ENCODE measurements at places on chromosomes 6 and 20.
A peak's percentile ranks its signal among the peaks of the same experiment; 100 is the strongest.

- H3K36me3 ChIP-seq: no peaks in the 10 kb centered on the region
- no peaks in the 10 kb centered on the region for H3K27me3 ChIP-seq
- DNase-seq: no peak
- no peaks in the 10 kb centered on the region for H3K4me1 ChIP-seq
- H3K4me3 ChIP-seq: no peak overlapping the region
These were observed 535 bp downstream of the VSTM2L start for GRCh38 chr20:37903317-37904007.

DNA sequence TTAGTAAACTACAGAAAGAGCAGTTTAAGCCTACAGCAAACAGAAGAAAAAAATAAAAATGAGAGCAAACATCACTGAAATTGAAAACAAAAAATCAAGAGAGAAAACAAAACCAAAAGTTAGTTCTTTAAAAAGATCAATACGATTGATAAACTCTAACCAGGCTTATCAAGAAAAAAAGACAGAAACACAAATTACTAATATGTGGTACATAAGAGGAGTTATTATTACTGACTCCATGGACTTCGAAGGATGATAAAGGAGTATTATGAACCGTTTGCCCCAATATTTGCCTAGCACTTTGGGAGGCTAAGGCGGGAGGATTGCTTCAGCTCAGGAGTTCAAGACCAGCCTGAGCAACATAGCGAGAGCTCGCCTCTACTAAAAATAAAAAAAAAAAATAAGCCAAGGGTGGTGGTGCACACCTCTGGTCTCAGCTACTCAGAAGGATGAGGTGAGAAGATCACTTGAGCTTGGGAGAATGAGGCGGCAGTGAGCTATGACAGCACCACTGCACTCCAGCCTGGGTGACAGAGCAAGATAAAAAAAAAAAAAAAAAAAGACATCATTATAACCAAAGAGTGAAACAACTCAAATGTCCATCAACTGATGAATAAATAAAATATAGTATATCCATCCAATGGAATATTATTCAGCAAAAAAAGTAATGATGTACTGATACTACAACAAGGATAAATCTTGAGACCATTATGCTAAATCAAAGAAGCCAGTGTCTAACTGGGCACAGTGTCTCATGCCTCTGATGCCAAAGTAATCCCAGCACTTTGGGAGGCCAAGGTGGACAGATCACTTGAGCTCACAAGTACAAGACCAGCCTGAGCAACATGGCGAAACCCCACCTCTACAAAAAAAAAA, 12.9 kb downstream of the TRPC4AP start:
- no peak overlapping the region for H3K4me3 ChIP-seq
- H3K27me3 ChIP-seq: no peaks in the 10 kb centered on the region
- H3K27ac ChIP-seq: no peak overlapping the region
- H3K36me3 ChIP-seq: peaks cover 4% of the 10 kb centered on the region

DNA sequence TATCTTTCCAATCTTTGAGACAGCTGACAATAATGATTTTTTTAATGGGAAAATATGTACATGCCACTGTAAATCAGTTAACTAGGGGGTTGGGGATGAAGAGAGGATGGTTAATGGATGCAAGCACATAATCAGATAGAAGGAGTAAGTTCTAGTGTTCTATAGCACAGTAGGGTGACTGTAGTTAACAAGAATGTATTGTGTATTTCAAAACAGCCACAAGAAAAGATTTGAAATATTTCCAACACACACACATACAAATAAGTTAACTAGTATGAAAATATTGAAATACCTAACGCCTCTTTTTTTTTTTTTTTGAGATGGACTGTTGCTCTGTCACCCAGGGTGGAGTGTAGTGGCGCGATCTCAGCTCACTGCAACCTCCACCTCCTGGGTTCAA, 153.4 kb upstream of the SALL4 start:
- H3K4me1 ChIP-seq: no peaks in the 10 kb centered on the region
- no peaks in the 10 kb centered on the region for H3K36me3 ChIP-seq
- no peaks in the 10 kb centered on the region for H3K27me3 ChIP-seq
- H3K4me3 ChIP-seq: no peak overlapping the region
- no peak for DNase-seq
- H3K27ac ChIP-seq: no peak overlapping the region

- peaks cover 5% of the 10 kb centered on the region for H3K4me1 ChIP-seq
- no peak overlapping the region for H3K27ac ChIP-seq
- H3K27me3 ChIP-seq: no peaks in the 10 kb centered on the region
- H3K4me3 ChIP-seq: no peak overlapping the region
- DNase-seq: peak; percentile 70
These were observed 1.7 kb downstream of the TNXB start for GRCh38 chr6:32107406-32107805.

- no peaks in the 10 kb centered on the region for H3K36me3 ChIP-seq
- no peaks in the 10 kb centered on the region for H3K4me1 ChIP-seq
- H3K27me3 ChIP-seq: no peaks in the 10 kb centered on the region
- H3K4me3 ChIP-seq: no peak overlapping the region
These were observed 2.1 kb downstream of the UBE2J1 start for GRCh38 chr6:89350281-89350966.

DNA sequence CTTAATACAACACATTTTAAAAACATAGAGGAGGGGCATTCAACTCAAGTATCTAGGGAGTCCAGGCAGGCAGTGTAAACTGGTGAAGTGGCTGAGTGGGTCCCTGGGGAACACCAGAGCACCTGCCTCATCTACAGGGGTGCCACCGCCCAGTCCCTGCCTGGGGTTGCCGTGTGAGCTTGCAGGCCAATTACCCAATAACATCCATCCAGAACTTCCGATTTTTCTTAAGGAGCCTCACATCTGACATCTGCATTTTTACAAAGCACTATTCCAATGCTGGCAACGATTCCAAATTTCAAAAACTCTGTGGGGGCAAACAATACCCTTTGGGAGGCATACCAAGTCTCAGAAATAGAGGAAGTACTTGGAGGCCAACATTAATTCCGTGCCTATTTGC, 288.4 kb upstream of the TSHZ2 start:
- no peak overlapping the region for H3K4me3 ChIP-seq
- H3K27me3 ChIP-seq: no peaks in the 10 kb centered on the region
- no peaks in the 10 kb centered on the region for H3K36me3 ChIP-seq
- H3K4me1 ChIP-seq: no peaks in the 10 kb centered on the region
- H3K27ac ChIP-seq: no peak overlapping the region

GRCh38 chr6:133236932-133237331, 4.2 kb upstream of the EYA4 start:
- DNase-seq: no peak
- no peaks in the 10 kb centered on the region for H3K4me1 ChIP-seq
- H3K27me3 ChIP-seq: no peaks in the 10 kb centered on the region
- no peaks in the 10 kb centered on the region for H3K36me3 ChIP-seq
- H3K4me3 ChIP-seq: no peak overlapping the region

- no peaks in the 10 kb centered on the region for H3K36me3 ChIP-seq
- no peaks in the 10 kb centered on the region for H3K27me3 ChIP-seq
- peak; percentile 87 for DNase-seq
- no peaks in the 10 kb centered on the region for H3K4me1 ChIP-seq
- H3K27ac ChIP-seq: no peak overlapping the region
These were observed 23.6 kb downstream of the LRP11 start for GRCh38 chr6:149840345-149841075.

DNA sequence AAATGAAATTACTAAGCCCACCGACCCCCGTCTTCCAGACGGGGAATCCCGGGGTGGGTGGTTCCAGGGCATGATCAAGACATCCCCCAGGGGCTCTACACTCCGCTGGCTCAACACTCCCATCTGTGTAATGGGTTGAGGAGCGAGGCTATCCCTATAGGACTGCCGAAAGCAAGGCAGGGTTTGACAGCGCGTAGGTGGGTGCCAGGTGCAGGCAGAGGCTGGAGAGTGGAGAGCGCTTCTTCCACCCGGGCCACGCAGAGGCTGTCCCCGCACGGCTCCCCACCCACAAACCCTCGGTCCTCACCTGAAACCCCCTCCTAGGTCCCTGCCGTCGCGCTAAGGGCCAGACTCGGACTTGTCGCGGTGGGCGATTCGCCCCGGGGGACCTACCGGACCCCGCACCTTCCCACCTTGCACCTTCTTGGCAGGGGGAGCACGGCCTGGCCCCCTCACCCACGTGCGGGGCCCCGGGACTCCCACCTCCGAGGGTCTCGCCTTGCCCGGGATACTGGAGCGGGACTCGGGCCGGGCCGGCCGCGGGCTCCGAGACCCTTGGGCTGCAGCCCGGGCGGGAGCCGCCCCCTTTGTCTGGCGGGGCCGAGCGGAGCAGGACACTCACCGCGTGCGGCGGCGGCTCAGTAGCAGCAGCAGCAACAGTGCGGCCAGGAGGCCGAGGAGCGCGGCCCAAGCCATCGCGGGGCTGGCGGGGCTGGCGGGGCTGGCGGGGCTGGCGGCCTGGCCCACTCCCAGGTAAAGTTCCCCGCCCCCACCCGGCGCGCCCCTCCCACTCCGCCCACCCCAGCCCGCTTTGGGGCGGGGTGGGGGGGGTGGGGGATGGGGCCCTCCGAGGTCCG, at the start of gene PTGIS:
TSS of gene PTGIS (minus strand) at position 717 of the 857 bp plus-strand sequence. CDS start at position 696, 21 bp downstream.
- H3K4me1 ChIP-seq: no peaks in the 10 kb centered on the region
- H3K27me3 ChIP-seq: no peaks in the 10 kb centered on the region
- peak within 1 kb of the TSS; percentile 99 for H3K4me3 ChIP-seq
- H3K27ac ChIP-seq: peak within 1 kb of the TSS; percentile 89
- peak; percentile 69 for DNase-seq

DNA sequence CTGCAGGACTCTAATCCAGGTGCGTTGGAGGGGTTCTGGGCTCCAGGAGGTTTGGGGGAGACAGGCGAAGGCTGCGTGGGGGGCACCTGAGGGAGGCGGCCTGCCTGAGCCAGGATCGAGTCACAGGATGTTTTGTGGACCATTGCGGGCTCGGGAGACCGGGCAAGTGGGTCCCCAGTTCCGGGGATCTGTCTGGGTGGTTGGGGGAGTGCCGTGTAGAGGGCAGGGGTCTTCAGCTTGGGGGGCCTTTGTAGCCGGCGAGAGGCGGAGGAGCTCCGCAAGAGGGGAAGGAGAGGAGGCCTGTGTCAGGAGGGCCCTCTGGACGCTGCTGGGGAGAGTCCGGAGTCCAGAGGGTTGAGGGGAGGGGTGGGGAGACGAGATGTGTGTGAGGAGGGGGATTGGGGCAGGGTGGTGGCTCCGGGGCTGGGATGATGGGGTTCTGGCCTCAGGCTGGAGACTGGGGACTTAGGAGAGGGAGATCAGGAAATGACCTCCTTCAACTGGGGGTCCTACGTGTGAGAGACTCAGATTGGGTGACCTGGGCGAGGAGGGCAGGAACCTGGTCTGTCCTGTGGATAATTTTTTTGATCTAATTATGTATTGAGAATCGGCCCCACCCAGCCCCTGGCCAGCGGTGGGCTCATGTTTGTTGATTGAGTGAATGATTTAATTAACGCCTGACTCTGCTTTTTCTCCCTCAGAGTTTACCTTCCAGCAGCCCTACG, 505 bp downstream of the SNAI1 start:
- DNase-seq: no peak
- H3K4me3 ChIP-seq: no peak overlapping the region
- no peaks in the 10 kb centered on the region for H3K4me1 ChIP-seq
- H3K27me3 ChIP-seq: no peaks in the 10 kb centered on the region
- H3K36me3 ChIP-seq: no peaks in the 10 kb centered on the region

GRCh38 chr6:28254121-28254519, 2.1 kb upstream of the ZKSCAN4 start:
- H3K4me1 ChIP-seq: no peaks in the 10 kb centered on the region
- DNase-seq: no peak
- H3K4me3 ChIP-seq: no peak overlapping the region
- H3K27ac ChIP-seq: no peak overlapping the region
- H3K36me3 ChIP-seq: no peaks in the 10 kb centered on the region

DNA sequence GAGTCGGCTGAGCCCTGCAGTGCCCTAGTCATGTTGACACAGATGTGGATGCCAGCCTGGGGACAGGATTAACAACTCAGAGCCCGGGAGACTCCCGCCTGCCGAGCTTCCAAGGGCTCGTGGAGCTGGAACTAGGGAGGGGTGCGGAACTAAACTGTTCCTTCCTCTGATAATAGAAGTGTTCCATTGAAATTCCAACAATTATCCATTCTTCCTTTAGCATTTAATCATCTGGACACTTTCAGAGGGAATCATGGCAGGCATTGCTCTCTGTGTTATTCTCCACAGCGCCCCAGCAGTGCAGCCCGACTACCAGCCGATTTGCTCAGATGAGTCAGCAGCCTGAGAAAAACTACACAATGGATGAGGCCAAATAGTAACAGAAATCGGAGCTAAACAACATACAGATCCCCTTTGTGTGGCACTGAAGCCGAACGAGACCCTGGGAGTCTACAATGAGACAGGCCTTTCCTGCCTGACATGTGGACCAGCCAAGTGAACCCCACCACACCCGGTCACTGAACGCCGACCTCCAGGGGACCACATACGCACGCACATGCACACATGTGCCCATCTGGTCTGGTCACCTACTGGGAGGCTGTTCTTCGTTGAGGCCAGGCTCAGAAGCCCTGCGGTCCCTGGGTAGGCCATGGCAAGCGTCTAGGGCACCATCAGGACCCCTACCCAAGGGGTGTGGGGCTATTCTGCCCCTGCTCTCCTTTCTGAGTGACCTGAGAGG, 238.4 kb upstream of the AFDN start:
- no peaks in the 10 kb centered on the region for H3K4me1 ChIP-seq
- no peak overlapping the region for H3K4me3 ChIP-seq
- H3K27ac ChIP-seq: no peak overlapping the region
- H3K27me3 ChIP-seq: no peaks in the 10 kb centered on the region
- no peaks in the 10 kb centered on the region for H3K36me3 ChIP-seq
- DNase-seq: no peak

- no peaks in the 10 kb centered on the region for H3K27me3 ChIP-seq
- H3K4me3 ChIP-seq: no peak overlapping the region
- no peak for DNase-seq
- H3K36me3 ChIP-seq: no peaks in the 10 kb centered on the region
- no peaks in the 10 kb centered on the region for H3K4me1 ChIP-seq
These were observed 391.6 kb downstream of the PLCB1 start for GRCh38 chr20:8523684-8524083.

DNA sequence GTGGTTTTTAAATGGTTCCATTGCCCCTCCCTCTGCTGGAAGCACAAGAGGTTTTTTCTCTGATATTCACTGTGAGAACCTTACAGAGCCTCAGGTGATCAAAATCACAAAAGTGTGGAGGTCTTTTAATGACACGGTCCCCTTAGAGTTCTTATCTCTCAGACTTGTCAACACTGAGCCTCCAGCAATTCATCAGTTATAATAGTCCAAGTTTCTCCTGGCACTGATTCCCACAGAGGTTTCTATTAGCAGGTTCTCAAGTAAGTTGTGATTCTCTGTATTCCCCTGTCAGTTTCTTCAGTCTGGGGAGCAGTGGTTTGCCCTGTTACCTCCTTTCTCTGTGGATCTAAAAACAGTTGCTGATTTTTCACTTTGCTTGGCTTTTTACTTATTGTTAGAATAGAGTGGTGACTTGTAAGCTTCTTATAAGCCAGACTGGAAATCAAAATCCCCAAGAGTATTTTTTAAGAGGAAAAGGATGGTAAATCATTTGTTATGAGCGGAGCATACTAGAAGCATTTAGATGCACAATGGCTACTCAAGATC, 157.4 kb upstream of the BMP5 start:
- no peak overlapping the region for H3K27ac ChIP-seq
- no peaks in the 10 kb centered on the region for H3K27me3 ChIP-seq
- H3K36me3 ChIP-seq: no peaks in the 10 kb centered on the region
- no peak for DNase-seq
- no peak overlapping the region for H3K4me3 ChIP-seq

GRCh38 chr20:40686893-40687292, 2.1 kb downstream of the MAFB start:
- no peaks in the 10 kb centered on the region for H3K4me1 ChIP-seq
- no peak for DNase-seq
- H3K27me3 ChIP-seq: no peaks in the 10 kb centered on the region

GRCh38 chr6:117837261-117837660, 69.8 kb upstream of the SLC35F1 start:
- H3K27ac ChIP-seq: no peak overlapping the region
- no peaks in the 10 kb centered on the region for H3K36me3 ChIP-seq
- no peak overlapping the region for H3K4me3 ChIP-seq
- DNase-seq: no peak
